Renal cortical epithelial cell (primary cell): ENCODE measurements at places on chromosomes 1 and 21. TPM values are rescaled to one million over a fixed set of nuclear protein-coding genes. Genes with fewer than 3 reads are reported as not detected.

Gene TMEM81
- 1.6 and 2.4 TPM in 2 replicates for total RNA-seq

Gene RHEX
- 5.7 and 11.6 TPM in 2 replicates for total RNA-seq

Gene KIF14
- 0.40 and 5.6 TPM in 2 replicates for total RNA-seq

Gene MCOLN3
- 1.3 and 4.0 TPM in 2 replicates for total RNA-seq

Gene C4BPA
- total RNA-seq = 0.05 TPM in 1 of 2 replicates, not detected in the other

Gene PIGM
- total RNA-seq = 4.0 and 5.2 TPM in 2 replicates

Gene LORICRIN
- total RNA-seq = not detected in 2 replicates

Gene SFN
- total RNA-seq = 21.6 and 97.9 TPM in 2 replicates

Gene RSPO1
- not detected in 2 replicates for total RNA-seq

Gene ATP13A2
- 48.6 and 77.1 TPM in 2 replicates for total RNA-seq

Gene CTSK
- 0.52 and 1.7 TPM in 2 replicates for total RNA-seq

Gene RYR2
- total RNA-seq = 0.10 TPM in 1 of 2 replicates, not detected in the other

Gene LAMC1
- 241 and 266 TPM in 2 replicates for total RNA-seq

Gene GADD45A
- total RNA-seq = 47.8 and 53.8 TPM in 2 replicates

Gene UBL4B
- not detected in 2 replicates for total RNA-seq

Gene ASTN1
- under 0.01 and 0.05 TPM in 2 replicates for total RNA-seq

Gene PYCR2
- total RNA-seq = 37.6 and 41.8 TPM in 2 replicates

Gene ARHGEF19
- total RNA-seq = 2.3 and 3.3 TPM in 2 replicates

Gene METTL25B
- total RNA-seq = 5.2 and 11.5 TPM in 2 replicates

Gene SPATA1
- total RNA-seq = 1.3 TPM in 1 of 2 replicates, not detected in the other

Gene TNFRSF25
- total RNA-seq = 3.3 and 9.7 TPM in 2 replicates

Gene SPAG17
- 1.4 and 14.6 TPM in 2 replicates for total RNA-seq

Gene ADGRL2
- total RNA-seq = 41.2 and 117 TPM in 2 replicates

Gene TFAP2E
- 0.35 and 1.4 TPM in 2 replicates for total RNA-seq

Gene OLIG2
- not detected in 2 replicates for total RNA-seq

Gene VAMP4
- 5.2 and 10.7 TPM in 2 replicates for total RNA-seq

Gene RIPK4
- 30.6 and 65.1 TPM in 2 replicates for total RNA-seq

Gene TMIGD3
- not detected in 2 replicates for total RNA-seq

Gene MCL1
- 250 and 364 TPM in 2 replicates for total RNA-seq

Gene GREM2
- under 0.01 TPM in 1 of 2 replicates, not detected in the other for total RNA-seq

Gene LRRC3
- total RNA-seq = 0.52 and 3.1 TPM in 2 replicates

Gene FCRLB
- 1.1 and 1.9 TPM in 2 replicates for total RNA-seq

Gene RGSL1
- total RNA-seq = 0.15 TPM in 1 of 2 replicates, not detected in the other

Gene MCM3AP
- total RNA-seq = 39.4 and 81.7 TPM in 2 replicates

Gene CRNN
- not detected in 2 replicates for total RNA-seq

Gene KHDC4
- 16.8 and 39.1 TPM in 2 replicates for total RNA-seq

Gene WDR64
- 0.35 TPM in 1 of 2 replicates, not detected in the other for total RNA-seq

Gene PIGR
- total RNA-seq = 3.8 and 15.7 TPM in 2 replicates

Gene SYTL1
- 9.0 and 25.4 TPM in 2 replicates for total RNA-seq

Gene REN
- total RNA-seq = not detected in 2 replicates

Gene TTLL7
- total RNA-seq = 11.6 and 14.0 TPM in 2 replicates

Gene TCHH
- total RNA-seq = 0.10 TPM in 1 of 2 replicates, not detected in the other

Gene C1orf53
- 3.6 and 6.2 TPM in 2 replicates for total RNA-seq

Gene KTI12
- total RNA-seq = 14.1 and 15.4 TPM in 2 replicates

Gene BEST4
- total RNA-seq = 0.15 TPM in 1 of 2 replicates, not detected in the other

Gene ZSWIM5
- 0.35 and 0.75 TPM in 2 replicates for total RNA-seq

Gene COL9A2
- 4.2 and 7.5 TPM in 2 replicates for total RNA-seq

Gene TFF2
- not detected in 2 replicates for total RNA-seq

Gene ARHGEF16
- 6.4 and 15.5 TPM in 2 replicates for total RNA-seq

Gene ADORA1
- total RNA-seq = 4.2 and 54.7 TPM in 2 replicates

Gene KPRP
- not detected in 2 replicates for total RNA-seq

Gene NEK2
- total RNA-seq = 0.85 and 15.1 TPM in 2 replicates
